ENCODE measurements at places on chromosomes 13 and 19.
A peak's percentile ranks its signal among the peaks of the same experiment; 100 is the strongest.

DNA sequence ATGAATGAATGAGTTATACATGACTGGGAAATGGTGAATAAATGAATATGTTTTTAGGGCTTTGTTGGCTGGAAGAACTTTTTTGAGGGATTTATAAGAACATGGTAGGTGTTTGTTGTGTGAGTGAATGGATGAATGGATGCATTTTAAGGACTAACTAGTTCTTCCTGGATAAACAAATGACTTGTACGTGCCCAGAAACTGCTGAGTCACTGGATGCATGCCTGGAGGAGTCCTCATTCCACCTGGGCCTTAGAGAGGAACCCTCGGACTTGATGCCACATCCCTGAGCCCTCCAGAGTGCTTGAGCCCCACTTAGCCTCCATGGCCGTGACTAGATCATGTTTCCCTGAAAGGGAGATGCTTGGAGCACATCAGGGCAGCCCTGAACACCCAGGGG is 153.4 kb downstream of the DPF1 start:
- DNase-seq = no peak

DNA sequence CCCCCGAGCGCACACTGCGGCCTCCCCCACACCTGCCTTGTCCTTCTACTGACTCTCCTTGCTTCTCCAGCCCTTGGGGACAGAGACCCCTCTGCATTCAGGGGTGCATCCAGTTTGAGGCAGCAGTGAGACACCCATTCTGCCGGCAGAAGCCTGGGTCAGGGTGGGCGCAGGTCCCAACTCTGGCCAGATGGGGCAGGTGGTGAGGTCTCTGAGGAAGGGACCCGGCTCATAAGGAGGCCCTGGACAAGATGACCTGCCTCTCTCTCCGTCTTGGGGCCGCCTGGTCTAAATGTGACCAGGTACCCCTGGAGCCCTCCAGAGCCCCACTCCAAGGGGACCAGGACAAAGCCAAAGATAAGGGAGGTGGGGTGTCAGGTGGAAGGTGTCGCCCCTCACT is 6.1 kb downstream of the CHERP start:
- no peak for DNase-seq

GRCh38 chr13:110365876-110366275 is 58.8 kb downstream of the COL4A2 start:
- no peak for DNase-seq

GRCh38 chr19:4264812-4265211 is 14.3 kb upstream of the SHD start:
- DNase-seq = no peak

- DNase-seq = no peak
These were observed 56.6 kb downstream of the SLITRK1 start for GRCh38 chr13:83825676-83826075.

DNA sequence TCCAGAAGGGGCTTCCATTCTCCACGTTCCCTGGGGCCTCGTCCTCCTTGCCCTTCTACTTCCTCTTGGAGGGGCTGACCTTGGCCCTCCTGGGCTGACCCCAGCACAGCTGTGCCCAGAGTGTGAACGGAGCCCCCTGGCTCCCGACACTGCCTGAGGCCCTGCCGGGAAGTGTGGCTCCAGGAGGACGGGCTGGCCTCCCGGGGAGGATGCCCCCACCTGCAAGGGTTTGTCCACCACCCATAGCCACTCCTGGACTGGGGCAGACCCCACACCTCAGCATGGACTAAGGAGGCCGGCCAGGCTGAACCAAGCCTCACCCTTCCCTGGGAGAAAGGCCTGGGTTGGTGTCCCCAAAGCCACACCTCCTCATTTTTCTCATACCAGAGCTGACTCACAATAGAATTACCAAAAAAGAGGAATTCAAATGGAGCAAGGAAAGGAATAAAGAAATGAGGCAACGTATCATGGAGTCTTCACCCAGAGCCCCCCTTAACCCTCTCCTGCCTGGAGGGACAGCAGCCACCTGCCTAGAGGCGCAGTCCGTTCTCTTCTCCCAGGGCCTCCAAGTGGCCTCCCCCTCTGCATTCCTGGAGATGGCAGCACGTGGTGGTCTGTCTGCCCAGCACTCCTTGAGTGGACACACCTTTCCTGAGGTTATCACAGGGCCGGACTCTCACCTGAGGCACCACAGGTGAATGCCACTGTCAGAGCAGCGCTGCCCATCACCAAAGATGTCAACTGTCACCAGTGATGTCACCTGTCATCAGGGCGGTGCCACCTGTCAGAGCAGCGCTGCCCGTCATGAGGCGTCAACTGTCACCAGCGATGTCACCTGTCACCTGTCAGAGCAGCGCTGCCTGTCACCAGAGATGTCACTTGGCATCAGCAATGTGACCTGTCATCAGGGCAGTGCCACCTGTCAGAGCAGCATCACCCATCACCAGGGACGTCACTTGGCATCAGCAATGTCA is 3.1 kb upstream of the C13orf46 start:
- peak; percentile 51 for DNase-seq

- no peak for DNase-seq
These were observed 10.2 kb downstream of the PPP1R37 start for GRCh38 chr19:45103156-45103507.

Data from HS-27A (cell line).